ENCODE measurements at places on chromosomes 3 and 15. TPM values are rescaled to one million over a fixed set of nuclear protein-coding genes. Genes with fewer than 3 reads are reported as not detected.

The PTPN9 gene
- 10.1 TPM for total RNA-seq

The PPM1M gene
- 107 TPM for total RNA-seq

The CHRM5 gene
- not detected for total RNA-seq

The HACL1 gene
- total RNA-seq, result 25.3 TPM

The GOLGA6L25 gene
- total RNA-seq, result not detected

The GOLGA6L1 gene
- not detected for total RNA-seq

- no peaks in the 10 kb centered on the region for H3K4me1 ChIP-seq
- H3K4me3 ChIP-seq, result no peak overlapping the region
- no peaks in the 10 kb centered on the region for H3K27me3 ChIP-seq
- H3K36me3 ChIP-seq, result peaks cover 44% of the 10 kb centered on the region
- no peak overlapping the region for H3K27ac ChIP-seq
These were observed 73.0 kb downstream of the UQCC5 start for GRCh38 chr3:52609316-52609815.

GRCh38 chr3:177569875-177570657 is 372.8 kb upstream of the TBL1XR1 start:
- no peaks in the 10 kb centered on the region for H3K4me1 ChIP-seq
- no peak for DNase-seq
- H3K4me3 ChIP-seq, result no peak overlapping the region
- no peaks in the 10 kb centered on the region for H3K27me3 ChIP-seq
- H3K36me3 ChIP-seq, result no peaks in the 10 kb centered on the region
- H3K27ac ChIP-seq, result no peak overlapping the region

- no peaks in the 10 kb centered on the region for H3K4me1 ChIP-seq
- H3K27me3 ChIP-seq, result no peaks in the 10 kb centered on the region
- H3K36me3 ChIP-seq, result no peaks in the 10 kb centered on the region
- DNase-seq, result no peak
- H3K4me3 ChIP-seq, result no peak overlapping the region
These were observed 460.4 kb upstream of the SGO1 start for GRCh38 chr3:20646425-20646824.

- no peak overlapping the region for H3K27ac ChIP-seq
- no peak overlapping the region for H3K4me3 ChIP-seq
- no peaks in the 10 kb centered on the region for H3K27me3 ChIP-seq
These were observed 364.6 kb upstream of the ZNF385D start for GRCh38 chr3:22115581-22115980.

- H3K4me3 ChIP-seq, result peak overlapping the region; percentile 93
- no peak for DNase-seq
- H3K4me1 ChIP-seq, result peaks cover 46% of the 10 kb centered on the region
- no peaks in the 10 kb centered on the region for H3K27me3 ChIP-seq
- no peak overlapping the region for H3K27ac ChIP-seq
- H3K36me3 ChIP-seq, result peaks cover 17% of the 10 kb centered on the region
These were observed 1.6 kb downstream of the SEC11A start for GRCh38 chr15:84714372-84714771.

- no peak overlapping the region for H3K4me3 ChIP-seq
- H3K4me1 ChIP-seq, result peaks cover 21% of the 10 kb centered on the region
- H3K27me3 ChIP-seq, result peaks cover 45% of the 10 kb centered on the region
- no peak for DNase-seq
These were observed 41.0 kb downstream of the EPHB3 start for GRCh38 chr3:184602372-184603150.

- peak; percentile 86 for DNase-seq
- no peaks in the 10 kb centered on the region for H3K27me3 ChIP-seq
- no peaks in the 10 kb centered on the region for H3K36me3 ChIP-seq
- peak overlapping the region; percentile 92 for H3K27ac ChIP-seq
- H3K4me3 ChIP-seq, result peak overlapping the region; percentile 86
These were observed 114.3 kb upstream of the ARHGEF3 start for GRCh38 chr3:56915966-56916586.

GRCh38 chr3:28700728-28701127 is 352.1 kb upstream of the AZI2 start:
- no peak overlapping the region for H3K4me3 ChIP-seq
- no peak for DNase-seq
- H3K27me3 ChIP-seq, result no peaks in the 10 kb centered on the region
- no peaks in the 10 kb centered on the region for H3K4me1 ChIP-seq
- no peak overlapping the region for H3K27ac ChIP-seq
- H3K36me3 ChIP-seq, result no peaks in the 10 kb centered on the region

- no peak overlapping the region for H3K4me3 ChIP-seq
- H3K27ac ChIP-seq, result no peak overlapping the region
- H3K36me3 ChIP-seq, result peaks cover 2% of the 10 kb centered on the region
- H3K27me3 ChIP-seq, result no peaks in the 10 kb centered on the region
- no peak for DNase-seq
These were observed 75.6 kb upstream of the ANKRD28 start for GRCh38 chr3:15873415-15873814.

DNA sequence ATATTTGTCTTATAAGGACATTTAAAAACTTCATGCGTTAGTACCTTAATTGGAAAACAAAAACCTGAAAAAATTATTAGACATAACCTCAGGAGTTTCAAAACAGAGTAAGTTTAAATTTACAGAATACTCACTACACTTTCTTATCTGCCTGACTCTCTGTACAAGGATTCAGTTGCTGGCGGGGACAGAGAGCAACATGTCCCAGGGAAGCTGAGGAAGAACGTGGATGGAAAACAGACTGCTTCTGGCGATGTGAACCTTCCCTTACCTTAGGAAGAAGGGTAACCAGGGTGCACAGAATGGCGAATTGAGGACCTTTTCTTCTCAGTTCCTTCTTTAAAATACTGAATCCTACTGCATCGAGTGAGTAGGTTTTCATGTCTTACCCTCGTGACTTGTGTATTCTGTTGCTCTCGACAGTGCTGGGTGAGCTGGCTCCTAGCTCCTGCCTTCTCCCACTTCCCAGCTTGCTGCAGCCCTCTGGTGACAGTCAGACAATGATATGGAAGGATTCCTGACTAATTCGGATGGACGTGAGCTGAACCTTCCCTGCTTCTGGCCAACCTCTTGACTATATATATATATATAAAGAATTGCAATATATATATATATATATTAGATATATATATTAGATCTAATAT is 178.2 kb downstream of the PDZRN3 start:
- no peaks in the 10 kb centered on the region for H3K4me1 ChIP-seq
- no peak overlapping the region for H3K27ac ChIP-seq
- no peaks in the 10 kb centered on the region for H3K27me3 ChIP-seq
- H3K4me3 ChIP-seq, result no peak overlapping the region
- no peaks in the 10 kb centered on the region for H3K36me3 ChIP-seq

Data from activated naive CD4-positive, alpha-beta T cell treated with anti-CD3 and anti-CD28 coated beads for 36 hours (primary cell).